ENCODE measurements at places on chromosomes 6 and 20.
A peak's percentile ranks its signal among the peaks of the same experiment; 100 is the strongest.

DNA sequence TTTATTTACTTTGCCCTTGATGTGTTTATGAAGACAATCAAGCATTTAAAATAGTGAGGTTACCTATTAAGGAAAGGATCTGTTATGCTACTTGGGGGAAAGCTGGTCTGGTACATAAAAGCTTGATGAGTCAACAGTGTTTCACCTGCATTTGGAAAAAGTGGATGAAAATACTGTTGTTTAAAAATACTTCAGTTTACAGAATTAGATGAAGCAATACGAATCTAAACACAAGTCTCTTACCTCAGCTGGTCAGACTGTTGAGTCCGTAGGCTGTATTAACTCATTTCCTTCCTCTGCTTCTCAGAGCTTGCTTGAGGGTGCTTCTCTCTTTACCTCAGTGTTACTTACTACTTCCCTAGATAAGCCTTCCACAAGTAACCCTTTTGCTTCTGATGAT lies 36.1 kb downstream of the NKX2-4 start:
- DNase-seq, result no peak

DNA sequence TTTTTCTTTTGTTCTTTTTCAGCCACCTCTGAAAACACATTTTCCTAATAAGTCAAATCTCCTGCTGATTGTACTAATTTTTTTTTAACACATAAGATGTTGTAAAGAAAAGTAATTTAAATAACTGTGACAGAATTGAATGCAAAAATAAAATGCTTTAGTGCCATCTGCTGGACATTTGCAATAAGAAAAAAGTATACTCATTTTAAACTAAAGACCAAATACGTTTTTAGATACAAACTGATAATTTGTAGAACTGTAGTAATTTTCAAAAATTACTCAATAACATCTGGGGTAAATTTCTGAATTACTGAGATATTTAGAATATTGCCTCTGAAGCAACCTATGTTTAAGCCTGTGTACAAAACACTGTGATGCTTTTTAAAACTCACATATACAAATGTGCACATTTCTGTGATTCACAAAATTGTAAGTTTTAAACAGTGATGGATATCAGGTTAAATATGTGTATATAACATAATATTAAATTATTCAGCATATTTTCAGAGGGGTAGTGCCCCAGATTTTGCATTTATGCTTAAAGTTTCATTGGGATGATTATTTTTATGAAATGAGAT lies 198.7 kb downstream of the RIMS1 start:
- DNase-seq, result peak; percentile 56

DNA sequence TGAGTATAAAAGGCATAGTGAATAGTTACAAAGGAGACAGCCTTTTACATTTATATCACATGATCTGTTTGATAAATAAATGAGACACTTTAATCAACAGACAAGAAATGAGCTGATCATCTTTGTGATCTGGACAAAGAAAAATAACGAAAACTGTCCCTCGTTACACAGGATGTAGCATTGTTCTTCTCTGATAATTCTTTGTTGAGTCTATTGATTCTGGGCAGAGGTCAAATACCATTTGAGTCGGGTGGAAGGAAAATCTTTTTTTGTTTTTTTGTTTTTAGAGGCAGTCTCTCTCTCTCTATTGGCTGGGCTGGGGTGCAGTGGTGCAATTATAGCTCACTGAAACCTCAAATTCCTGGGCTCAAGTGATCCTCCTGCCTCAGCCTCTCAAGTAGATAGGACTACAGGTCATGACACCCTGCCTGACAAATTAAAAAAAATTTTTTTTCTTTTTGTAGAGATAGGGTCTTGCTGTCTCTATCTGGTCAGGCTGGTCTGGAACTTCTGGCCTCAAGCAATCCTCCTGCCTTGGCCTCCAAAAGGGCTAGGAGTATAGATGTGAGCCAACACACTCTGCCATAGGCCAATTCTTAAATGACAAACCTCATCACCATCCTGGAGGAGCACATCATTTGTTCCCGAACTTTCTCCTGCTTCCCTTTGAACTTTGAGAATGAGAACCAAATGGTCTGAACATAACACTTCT lies 41.8 kb downstream of the CCDC170 start:
- no peak for DNase-seq

DNA sequence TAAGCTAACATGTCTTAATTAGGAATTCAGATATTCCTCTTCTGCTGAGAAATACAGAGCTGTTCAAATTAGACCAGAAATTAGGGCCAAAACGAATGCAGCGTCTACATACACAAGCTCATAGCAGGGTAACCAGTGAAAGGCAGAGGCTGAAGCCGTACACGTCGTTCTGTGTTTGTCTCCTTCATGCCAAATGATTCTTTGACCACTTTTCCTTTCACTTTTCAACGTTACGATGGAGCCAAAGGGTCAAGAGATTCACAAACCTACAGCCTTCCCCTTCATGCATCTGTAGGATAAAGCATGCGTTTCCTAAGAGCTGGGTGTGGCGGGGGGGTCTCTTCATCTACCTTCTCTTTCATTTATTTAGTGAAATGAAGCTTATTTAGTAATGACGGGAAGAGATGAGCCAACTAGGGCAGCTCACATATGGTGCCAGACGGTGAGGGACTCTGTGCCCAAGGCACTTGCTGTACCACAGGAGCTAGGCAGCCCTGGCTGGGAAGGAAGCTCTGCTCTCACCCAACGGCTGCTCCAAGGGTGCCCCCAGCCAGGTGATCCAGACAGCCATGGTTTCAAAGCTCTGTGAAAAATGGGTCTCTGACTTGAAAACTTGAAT lies 178.0 kb downstream of the ATXN1 start:
- DNase-seq, result no peak

DNA sequence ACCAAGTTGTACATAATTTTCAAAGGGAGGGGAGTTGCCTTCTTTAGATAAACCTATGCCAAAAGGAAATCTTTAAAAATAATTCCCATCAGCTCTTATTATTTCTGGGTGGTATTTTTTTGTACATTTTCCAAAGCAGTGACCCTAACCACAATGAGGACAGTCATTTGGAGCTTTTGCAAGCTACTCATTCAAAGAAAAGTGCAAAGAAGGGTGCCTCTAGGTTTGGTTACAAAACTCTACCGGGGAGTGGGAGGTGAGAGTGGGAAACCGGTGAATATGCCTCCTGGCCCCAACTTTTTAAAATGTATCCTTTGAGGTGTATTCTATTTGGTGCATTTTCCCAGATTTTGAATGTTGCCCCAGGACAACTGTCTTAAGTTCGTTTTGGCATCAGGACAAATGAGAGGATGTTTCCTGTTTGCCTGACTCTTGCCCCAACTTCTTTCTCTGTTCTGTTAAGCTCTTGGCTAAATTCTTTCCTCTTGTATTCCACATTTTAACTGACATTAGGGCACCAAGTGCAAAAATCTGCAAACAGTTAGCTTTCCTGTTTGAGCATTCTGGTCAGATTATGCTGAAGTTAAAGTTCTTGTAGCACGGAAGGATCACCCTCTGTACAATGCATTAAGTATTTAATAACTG lies 78.9 kb downstream of the SLX4IP start:
- no peak for DNase-seq
